Stimulated activated CD8-positive, alpha-beta memory T cell treated with anti-CD3 and anti-CD28 coated beads, Interleukin-2, amount 100 ng/mL, for 1 hour (primary cell): ENCODE measurements at places on chromosomes 16 and 17.

GRCh38 chr16:47604306-47604705, 143.2 kb downstream of the PHKB start:
- no peak for DNase-seq

DNA sequence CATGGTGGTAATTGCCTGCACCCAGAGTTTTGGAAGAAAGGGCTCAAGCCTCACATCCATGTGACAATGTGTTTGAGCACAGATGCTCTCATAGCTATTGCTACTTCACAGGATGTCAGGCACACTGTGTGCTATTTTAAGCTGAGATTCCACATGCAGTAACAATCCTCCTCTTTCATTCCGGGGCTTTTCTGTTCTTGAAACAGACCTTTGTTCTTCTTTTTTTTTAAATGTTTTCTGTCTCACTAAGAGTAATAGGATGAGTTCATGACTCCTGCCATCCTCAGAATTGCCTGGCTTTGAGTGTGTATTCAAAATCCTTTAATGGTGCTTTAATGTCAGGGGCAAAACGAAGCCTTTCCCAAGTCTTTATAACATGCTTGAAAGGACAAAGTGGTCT, 198.9 kb downstream of the ABCC12 start:
- DNase-seq = no peak

DNA sequence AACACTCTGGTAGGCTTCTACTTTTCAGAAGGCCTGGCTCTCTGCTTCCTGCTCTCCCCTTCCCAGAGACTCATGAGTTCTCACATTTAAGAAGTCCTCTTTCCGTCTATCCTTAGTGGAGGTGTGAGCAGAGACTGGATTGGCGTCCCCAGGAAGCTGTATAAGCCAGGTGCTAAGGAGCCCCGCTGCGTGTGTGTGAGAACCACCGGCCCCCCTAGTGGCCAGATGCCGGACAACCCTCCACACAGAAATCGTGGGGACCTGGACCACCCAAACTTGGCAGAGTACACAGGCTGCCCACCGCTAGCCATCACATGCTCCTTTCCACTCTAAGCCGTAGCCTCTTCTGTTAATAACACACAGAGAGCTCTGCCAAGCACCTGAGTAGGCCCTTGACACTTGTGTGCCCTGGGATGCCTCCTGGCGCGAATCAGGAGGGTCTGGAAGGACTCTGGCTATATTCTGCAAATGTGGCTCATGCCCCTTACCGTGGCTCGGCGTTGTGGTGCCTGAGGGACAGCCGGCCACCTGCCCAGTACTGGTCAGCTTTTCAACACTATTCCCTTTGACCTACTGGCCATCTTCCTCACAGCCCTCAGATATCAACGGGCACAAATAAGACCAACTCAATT, 13.9 kb downstream of the CYB5D2 start:
- no peak for DNase-seq

GRCh38 chr17:1039511-1040215, 42.7 kb downstream of the TIMM22 start:
- DNase-seq = no peak

GRCh38 chr17:73140566-73140965, 24.2 kb upstream of the SSTR2 start:
- no peak for DNase-seq

GRCh38 chr17:28182559-28182958, 136.4 kb upstream of the TMEM97 start:
- DNase-seq = no peak
